ENCODE measurements at places on chromosomes 7 and 10. TPM values are rescaled to one million over a fixed set of nuclear protein-coding genes. Genes with fewer than 3 reads are reported as not detected.

BICC1 gene
- 1.3 TPM for total RNA-seq

DNA sequence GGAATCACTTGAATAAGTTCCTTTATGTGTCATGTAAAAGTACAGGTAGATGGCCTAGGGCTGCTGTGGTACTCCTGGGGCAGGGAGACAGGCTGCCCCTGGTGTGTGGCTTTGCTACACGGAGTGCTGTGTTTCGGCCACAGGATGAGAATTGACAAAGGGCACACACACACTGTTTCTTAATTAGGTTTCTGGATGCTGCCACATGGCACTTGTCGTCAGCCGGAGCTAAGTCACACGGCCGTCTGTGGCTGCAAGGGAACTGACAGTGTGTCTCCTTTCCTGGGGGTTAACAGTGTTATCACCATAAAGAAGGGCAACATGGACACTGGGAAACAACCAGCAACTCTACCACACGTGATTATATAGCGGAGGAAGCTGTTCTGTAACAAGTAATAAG is 55.7 kb upstream of the CREB5 start:
- no peak for DNase-seq

GRCh38 chr10:125881192-125881591 is at the start of gene DHX32:
Gene DHX32 (minus strand): TSS chr10:125881292. CDS start chr10:125880824, 468 bp downstream.
- no peak for DNase-seq

DNA sequence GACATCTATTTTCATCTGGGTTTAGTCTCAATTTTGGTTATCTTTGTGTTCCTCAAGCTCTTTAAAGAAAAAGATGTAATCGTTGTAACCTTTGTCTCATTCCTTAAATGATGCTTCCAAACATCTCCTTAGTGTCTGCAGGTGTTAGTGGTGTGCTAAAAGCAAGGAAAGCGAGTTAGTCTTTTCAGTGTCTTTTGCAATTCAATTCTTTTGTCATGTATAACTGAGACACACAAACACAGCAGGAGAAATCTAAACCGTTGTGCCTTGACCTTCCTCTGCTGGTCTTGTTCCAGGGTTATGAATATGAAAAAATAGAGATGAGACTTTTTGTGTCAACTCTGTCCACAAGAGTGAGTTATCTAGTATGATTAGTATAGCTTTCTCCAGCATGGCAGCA is 40.7 kb downstream of the PIK3CG start:
- no peak for DNase-seq

DNA sequence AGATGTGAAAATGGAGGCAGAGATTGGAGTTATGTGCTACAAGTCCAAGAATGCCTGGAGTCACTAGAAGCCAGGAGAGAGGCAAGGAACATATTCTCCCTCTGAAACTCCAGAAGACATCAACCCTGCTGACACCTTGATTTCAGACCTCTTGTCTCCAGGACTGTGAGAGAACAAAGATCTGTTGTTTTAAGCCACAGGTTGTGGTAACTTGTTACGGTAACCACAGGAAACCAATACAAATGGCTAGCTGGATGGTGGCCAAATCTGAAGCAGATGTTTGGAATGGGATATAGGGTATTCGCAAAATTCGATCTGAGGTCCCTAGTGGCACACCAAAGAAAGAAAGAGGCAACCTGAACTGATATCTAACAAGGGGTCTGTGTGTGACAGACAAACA is 129.0 kb downstream of the HERPUD2 start:
- no peak for DNase-seq
